ENCODE measurements at places on chromosomes 2 and 18. TPM values are rescaled to one million over a fixed set of nuclear protein-coding genes. Genes with fewer than 3 reads are reported as not detected.

DNA sequence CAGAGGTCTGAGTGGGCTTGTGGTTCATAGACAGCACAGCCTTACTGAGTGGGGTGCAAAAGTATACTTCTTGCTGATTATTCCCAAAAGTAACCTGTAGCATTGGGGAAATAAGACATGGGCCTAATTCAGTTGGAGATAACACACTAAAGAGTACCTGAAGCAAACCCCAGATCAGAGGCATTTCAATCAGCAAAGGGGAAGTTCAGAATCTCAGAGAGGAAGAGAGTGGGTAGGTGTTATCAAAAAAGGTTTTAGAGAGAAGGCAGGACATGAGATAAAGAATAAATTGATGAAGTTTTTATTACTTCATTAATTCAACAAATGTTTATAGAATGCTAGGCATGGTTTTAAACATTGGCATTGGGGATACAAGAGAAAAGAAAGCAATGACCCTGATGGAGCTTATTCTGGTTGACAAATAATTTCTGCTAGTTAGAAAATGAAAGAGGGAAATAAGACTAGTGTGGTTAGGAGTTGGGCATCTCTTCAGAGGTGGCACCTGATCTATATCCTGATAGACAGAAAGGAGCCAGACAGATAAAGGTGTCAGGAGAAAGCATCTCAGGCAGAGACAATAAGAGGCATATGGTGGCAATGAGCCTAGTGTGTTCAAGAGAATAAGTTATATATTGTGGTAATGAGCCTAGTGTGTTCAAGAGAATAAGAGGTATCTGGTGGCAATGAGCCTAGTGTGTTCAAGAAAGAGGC, 153.8 kb upstream of the SETBP1 start:
- DNase-seq: no peak

The XDH gene
- total RNA-seq: 6.6 TPM

The SYT4 gene
- not detected for total RNA-seq

The ZNF385B gene
- 0.83 TPM for total RNA-seq

The WDR43 gene
- total RNA-seq: 92.4 TPM

- DNase-seq: no peak
Observed at GRCh38 chr2:214484239-214484638, 73.4 kb downstream of the VWC2L start.

The GALNT14 gene
- total RNA-seq: 7.0 TPM

The OTX1 gene
- 0.36 TPM for total RNA-seq

- DNase-seq: no peak
Observed at GRCh38 chr2:20137131-20137571, 85.7 kb upstream of the LAPTM4A start.

DNA sequence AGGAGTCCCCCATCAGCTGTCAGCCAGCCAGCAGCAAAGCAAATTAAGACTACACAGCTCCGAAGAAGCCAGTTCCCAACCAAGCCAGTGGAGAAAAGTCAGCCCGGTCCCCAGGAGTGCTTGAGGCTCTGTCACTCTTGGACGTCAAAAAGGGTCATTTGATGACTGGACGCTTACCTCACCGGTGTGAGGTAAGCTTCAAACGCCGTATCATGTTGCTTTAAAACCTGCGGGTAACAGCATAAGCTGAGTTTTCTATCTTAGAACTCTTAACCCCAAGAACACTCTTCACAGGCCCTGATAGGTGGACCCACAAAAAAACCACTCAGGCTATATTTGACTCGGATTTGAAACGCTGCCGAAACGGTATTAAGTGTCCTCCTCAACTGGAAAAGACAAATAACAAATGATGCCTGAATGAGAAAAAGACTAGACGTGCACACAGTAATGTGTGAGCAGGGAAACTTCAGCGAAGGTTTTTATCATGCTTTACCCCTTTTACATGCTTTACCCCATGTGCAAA, 682 bp upstream of the LNPK start:
- peak; percentile 45 for DNase-seq

DNA sequence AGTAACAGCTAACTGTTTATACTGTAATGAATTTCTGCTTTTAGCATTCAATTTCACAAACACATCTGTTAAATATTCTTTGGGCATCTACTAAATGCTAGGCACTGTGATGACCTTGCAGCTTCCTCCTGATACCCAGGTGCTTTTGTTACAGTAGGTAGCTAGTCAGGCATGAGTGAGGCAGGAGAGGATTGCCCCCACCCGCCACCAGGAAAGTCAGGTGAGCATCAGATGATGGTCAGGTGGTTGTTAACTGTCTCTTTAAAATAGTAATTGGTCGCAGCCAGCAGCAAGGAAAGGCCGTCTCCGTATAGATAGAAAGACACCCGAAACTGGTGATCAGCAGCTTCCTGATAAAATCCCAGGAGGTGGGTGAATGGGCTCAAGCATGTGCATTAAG, 255.6 kb downstream of the PIEZO2 start:
- no peak for DNase-seq

The ABCG8 gene
- total RNA-seq: not detected

- DNase-seq: peak; percentile 67
Observed at GRCh38 chr2:133780099-133780996, 212.1 kb upstream of the NCKAP5 start.

DNA sequence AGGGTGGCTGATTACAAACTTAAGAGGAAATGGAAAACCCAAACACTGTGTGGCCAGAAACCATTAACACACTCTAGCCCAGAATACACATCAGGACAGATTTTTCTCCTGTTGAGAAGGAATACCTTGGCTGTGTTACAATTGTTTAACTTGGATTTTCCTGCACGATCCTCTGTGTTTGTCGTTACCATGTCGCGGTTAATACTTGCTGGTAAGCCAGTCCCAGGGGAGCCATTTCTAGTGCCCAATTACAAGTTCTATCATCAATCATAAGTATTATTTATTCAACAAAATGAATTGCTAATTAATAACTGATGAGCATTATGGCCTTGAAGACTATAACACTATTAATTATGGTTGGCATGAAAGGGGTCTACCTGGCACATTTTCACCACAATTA, 146.8 kb downstream of the LNPK start:
- no peak for DNase-seq

The UBR3 gene
- 67.9 TPM for total RNA-seq

DNA sequence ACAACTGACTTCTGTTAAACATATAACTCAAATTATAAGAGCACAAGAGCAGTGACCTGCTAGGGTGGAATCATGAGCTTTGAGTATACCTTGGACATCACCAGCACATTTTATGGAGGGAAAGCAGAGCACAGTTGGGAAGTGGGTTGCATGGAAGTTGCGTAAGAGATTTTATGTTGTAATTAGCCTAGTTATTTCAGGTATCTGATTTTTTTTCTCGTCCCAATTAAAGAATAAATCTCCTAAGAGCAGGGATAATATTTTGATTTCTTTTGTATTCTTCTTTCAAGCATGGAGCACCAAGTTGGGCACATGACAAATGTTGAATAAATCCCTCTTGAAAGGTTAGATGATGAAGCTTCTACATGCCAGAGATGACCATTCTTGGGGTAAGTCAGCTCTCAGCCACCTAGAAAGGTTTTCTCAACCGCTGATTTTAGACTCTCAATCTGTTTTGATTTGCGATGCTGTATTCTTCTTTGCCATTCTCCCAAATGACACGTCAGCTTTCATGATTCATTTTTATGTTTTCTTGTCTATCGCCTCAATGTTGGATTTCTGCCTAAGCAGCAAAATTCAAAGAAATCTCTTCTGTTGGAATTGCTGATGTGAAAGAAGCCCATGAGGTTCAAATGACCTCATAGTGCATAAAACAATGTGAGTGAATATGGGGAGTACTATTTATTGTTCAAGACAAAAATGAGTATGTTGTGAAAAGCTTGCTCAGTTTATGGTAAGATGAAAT, 15.3 kb upstream of the FN1 start:
- DNase-seq: no peak

DNA sequence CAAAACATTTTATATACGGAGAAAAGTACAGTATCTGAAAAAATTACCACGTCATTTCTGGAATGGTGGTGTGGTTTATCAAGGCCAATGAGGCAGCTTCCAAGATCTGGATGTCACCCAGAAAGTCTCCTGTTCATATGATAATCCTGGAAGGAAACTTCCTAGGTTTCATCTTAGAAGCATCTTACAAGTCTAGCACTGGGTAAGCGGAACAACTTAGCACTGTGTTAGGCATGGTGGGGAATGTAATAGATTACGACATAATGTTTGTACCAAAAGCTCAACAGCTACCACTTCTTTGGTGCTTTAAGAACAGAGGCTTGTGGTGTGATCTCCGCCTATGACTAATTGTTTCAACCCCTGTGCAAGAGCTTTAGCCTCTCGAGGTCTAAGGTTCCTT, 63.1 kb upstream of the LYPD1 start:
- no peak for DNase-seq

GRCh38 chr18:6836331-6836730, 106.8 kb downstream of the ARHGAP28 start:
- DNase-seq: no peak

- DNase-seq: no peak
Observed at GRCh38 chr2:238257786-238258700, 18.2 kb upstream of the HES6 start.

The CFAP210 gene
- total RNA-seq: 0.49 TPM

The ZNF521 gene
- 11.6 TPM for total RNA-seq

DNA sequence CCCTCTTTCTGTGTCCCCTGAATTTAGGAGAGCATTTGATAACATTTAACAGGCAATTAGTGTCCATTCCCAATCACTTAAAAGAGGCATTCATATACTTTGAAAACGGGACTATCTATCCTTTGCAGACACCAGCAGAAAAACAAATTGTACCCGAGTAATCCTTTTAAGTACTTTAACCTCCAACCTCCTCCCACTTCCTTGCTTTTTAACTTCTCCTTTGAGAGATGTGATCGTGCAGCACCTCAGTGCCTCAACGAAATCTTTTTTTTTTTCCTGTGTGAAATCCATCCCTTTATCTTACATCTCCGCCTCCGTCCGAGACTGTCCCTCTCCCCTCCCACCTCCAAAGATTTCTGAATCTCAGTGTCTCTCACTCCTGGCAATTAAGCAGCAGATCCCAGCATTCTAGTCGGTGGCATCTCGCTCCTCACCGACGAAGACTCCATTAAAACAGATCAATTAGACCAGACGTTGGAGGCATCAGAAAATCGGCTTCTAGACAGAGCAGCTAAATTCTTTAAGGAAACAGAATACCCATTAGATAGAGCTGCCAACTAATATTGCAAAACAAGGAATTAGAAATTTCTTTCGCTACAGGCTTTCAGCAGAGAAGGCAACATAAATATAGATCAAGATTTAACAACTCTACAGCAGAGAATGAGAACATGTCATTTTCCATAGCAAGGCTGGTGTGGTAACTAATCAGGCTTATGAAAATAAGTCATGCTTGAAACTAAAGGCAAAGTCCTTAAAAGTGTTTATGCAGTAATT, 1.9 kb upstream of the TMEFF2 start:
- DNase-seq: no peak

DNA sequence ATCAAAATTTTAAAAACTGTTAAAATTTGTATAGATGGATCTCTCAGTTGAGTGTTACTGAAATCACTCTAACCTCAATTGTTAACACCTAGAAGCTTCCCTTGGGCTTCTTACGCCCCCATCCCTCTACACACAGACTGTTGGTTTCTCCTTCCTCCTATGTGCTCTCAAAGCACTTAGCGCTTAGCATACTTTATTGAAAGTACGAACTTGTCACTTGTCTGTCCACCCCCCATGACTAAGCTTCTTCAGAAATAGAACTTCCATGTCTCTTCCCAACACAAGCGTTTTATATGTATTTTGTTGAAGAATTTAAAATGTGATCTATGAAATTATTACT, 441 bp downstream of the MPHOSPH10 start:
- no peak for DNase-seq

Measured in ureter (tissue), 1 donor.